ENCODE measurements at places on chromosomes 4 and X.

DNA sequence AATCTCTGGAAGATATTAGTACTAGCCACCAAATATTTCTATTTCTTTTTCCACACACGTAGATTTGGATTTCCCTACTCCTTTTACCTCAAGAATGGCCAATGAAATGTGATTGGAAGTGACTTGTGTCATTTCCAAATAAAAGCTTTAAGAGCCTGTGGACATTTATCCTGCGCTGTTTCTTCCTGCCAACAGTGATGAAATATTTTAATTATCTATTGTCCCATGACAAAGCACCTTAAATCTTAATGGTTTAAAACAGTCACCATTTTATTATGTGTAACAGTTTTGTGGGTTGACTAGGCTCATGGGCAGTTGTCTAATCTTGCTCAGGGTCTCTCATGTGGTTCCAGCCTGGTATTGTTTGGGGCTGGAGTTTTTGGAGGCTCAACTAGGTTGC lies 3.5 kb upstream of the PGRMC2 start:
- DNase-seq = no peak

- no peak for DNase-seq
Observed at GRCh38 chr4:168849997-168850396, 160.1 kb downstream of the CBR4 start.

- DNase-seq = no peak
Observed at GRCh38 chr4:73245955-73246354, 12.6 kb downstream of the ANKRD17 start.

DNA sequence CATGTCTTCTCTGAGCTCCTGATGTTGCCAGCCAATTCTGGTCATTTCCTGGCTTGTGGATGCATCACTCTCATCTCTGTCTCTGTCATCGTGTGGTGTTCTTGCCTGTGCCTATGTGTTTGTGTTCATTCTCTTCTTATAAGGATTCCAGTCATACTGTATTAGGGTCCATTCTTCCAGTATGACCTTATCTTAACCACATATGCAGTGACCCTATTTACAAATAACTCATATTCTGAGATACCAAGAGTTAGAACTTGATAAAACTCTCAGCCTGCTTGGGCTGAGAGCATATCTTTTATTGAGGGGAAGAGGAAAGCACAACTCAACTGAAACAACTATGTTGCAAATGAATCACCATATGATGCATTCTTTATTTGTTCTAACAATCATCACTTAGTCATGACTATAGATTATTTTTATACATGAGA lies 189.0 kb upstream of the ANXA10 start:
- no peak for DNase-seq

DNA sequence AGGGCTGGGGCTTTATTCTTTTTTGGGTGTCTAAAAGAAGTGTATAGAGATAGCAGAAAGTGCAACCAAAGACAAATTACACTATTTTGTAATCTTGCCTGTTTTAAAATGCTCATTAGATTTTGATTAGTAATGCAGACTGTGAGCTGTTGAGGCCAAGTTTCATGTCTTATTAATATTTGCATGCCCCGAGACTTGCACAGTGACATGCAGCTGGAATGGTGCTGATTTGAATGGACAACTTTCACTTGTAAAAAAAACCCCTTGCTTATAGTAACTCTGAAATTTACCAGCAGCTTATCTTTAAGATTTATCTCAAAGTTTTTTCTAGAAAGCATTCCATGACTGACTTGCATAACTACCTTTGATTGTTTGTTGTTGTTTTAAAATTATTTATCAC lies 835.1 kb upstream of the IGFBP7 start:
- DNase-seq = no peak

GRCh38 chr4:163603257-163603656 lies 108.8 kb downstream of the TMA16 start:
- DNase-seq = no peak

DNA sequence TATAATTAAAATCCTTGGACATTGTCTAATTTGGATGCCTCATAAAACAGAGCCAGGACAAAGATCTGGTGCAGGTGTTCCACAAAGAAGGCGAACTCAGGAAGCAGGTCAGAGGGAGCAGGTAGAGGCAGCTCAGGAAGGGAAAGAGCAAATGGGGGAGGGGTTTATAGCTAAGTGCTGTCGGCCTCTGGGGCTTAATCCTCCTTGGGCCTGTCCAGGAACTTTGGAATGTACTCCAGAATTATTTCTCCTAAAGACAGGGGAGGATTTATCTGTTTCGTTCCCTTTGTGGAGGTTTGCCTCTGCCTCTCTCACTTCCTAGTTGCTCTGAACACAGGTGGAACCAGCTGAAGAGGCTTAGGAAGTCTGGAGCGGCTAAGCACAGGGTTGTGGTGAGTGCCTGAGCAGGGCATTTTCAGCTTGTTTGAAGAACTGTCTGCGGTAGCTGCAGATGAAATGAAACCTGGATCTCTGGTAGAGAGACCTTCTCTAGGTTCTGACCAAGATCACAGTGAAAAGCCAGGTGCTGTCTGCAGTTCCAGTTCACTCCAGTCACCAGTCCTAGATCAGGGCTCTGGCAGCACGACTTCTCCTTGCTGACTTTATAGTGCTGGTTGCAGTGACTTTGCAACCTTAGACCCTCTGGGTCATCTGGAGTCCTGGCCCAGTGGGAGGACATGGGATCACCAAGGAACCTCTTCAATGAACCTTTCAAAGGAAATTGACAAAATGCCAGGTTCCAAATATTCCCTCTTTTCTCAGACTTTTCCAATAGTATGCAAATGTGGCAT lies 519.2 kb downstream of the PCDH10 start:
- no peak for DNase-seq

GRCh38 chr4:19309378-19309777 lies 942.3 kb upstream of the SLIT2 start:
- DNase-seq = peak; percentile 42

- DNase-seq = no peak
Observed at GRCh38 chr4:175873707-175874106, 61.6 kb upstream of the GPM6A start.

- no peak for DNase-seq
Observed at GRCh38 chr4:6425336-6425735, 47.1 kb downstream of the PPP2R2C start.

Data from ACHN (cell line).